DMS53 (cell line): ENCODE measurements at places on chromosomes 3 and 15.

DNA sequence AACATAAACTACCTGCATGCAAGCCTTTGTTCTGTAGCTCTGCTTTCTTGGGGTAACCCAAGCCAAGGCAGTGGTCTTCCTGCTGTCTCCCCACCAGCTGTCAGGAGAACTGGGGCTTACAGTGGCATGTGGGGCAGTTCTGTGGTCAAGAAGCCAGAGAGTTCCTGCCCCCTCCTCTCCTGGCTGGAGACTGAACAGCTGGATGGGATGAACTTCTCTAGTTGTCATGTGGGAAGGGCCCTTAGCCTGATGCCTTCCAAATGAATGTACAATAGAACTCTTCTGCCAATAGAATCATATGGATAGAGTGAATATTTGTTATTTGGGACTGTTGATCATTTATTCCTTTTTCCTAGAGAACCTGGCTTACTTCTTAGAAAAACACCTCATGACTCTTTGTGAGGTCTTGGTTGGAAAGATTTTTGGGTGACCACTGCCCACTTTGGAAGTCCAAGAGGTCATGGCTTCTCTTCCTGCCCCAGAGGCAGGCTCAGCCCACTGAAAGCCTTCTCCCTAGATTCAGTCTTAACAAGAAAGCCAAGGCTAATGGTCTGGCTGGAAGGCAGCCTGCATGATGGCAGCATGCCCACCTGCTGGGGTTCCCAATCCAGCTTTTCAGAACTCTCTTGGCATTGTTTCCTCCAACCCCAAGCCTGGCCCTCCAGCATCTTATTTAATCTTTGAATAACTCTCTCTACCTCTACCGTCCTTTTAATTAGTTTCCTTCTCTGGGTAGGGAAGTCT is 462.9 kb upstream of the PROK2 start:
- DNase-seq: no peak

DNA sequence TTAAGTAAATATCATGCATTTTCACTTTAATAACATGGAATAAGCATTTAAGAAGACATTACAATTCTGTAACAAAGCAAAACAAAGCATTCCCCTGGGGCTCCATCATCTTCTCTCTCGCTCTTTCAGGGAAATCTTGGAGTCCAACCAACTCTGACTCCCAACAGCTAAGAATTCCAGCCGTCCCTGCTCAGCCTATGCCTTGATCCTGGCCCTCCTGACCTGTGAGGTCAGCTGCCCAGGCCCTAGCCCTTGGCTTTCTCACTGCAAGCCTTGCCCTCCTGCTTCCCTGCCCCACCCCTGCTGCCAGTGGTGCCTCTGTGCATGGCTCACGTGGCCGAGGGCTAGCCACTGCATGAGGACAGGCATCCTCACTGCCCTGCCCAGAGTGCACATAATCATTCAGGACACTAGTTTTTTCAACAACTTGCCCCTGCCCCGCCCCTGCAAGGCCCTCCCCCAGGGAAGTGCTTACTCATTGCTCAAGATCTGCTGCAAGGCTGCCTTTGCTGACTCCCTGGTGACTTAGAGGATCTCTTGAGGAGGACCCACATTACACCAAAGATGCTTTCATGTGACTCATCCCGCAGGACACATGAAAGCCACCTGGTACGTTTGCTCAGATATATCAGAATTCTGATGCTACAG is 37.6 kb downstream of the MTMR10 start:
- DNase-seq: no peak

DNA sequence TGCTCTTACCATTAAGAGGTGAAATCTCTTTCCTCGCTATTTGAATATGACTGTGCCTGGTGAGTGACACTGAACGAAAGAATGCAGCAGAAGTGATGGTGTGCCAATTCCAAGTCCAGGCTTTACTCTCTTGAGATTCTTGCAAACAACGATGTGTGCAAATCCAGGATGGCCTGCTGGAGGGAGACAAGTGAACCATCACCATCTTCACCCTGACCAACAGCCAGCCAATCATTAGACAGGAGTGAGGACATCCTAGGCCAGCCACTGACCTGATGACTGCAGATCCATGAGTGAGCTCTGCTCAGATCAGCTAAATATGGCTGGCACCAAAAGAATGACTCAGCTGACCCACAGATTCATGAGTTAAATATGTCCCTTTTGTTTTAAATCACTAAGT is 878.0 kb downstream of the PDCD6IP start:
- DNase-seq: no peak

- DNase-seq: peak; percentile 5
Measured at GRCh38 chr3:55416331-55416821, 70.7 kb downstream of the WNT5A start.

- DNase-seq: no peak
Measured at GRCh38 chr3:122642935-122643334, 37.7 kb upstream of the PARP14 start.

DNA sequence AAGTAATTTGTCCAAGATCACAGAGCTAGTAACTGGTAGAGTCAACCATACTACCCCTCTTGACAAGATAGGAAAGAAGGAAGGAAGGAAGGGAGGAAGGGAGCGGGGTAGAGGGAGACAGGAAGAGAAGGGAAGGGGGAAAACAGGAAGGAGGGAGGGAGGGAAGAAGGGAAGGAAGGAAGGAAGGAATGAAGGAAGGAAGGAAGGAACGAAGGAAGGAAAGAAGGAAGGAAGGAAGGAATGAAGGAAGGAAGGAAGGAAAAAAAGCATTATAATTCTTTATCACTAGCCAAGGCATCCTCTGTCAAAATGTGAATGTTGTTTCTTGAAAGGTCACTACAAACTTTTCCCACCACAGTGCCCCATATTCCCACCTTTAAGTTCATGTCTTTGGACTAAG is 223.6 kb downstream of the SHQ1 start:
- DNase-seq: no peak

- DNase-seq: no peak
Measured at GRCh38 chr3:45227946-45228345, 1.9 kb upstream of the TMEM158 start.

GRCh38 chr3:56940321-56940720 is 120.1 kb upstream of the SPATA12 start:
- no peak for DNase-seq

GRCh38 chr3:72517921-72518424 is 330.3 kb downstream of the SHQ1 start:
- DNase-seq: no peak

DNA sequence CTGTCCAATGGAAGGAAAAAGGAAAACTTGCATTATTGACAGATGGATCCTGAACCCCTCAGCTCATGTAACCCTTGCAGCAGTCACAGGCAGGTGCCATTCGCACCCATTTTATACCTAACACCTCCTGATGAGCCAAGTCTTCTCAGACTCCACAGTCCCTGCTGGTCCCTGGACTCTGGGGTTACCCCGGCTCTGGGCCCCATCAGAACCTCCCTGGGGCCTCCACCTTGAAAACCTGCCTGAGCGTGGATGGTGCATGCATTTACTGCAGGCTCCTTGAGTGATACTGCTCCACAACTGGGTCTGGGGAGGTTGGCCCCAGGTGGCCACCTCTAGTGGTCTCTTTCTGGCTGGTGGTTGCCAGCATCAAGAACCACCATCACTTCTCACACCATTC is 15.9 kb upstream of the DOCK3 start:
- no peak for DNase-seq

DNA sequence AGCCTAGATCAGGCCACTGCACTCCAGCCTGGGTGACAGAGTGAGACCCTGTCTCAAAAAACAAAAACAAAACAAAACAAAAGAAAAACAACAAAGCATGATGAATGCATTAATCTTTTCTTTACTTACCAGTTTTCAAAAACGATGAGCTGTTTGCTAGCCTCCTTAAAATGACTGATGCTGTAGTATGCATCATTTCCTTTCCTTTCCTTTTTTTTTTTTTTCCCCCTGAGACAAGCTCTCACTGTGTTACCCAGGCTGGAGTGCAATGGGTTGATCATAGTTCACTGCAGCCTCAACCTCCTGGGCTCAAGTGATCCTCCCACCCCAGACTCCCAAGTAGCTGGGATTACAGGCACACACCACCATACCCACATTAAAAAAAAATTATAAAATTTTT is 202.0 kb downstream of the ADAMTSL3 start:
- DNase-seq: no peak
